ENCODE measurements at places on chromosomes 16 and 17. TPM values are rescaled to one million over a fixed set of nuclear protein-coding genes. Genes with fewer than 3 reads are reported as not detected.

STX8 gene
- total RNA-seq = 68.0 TPM

- DNase-seq = no peak
Observed at GRCh38 chr17:40072735-40073346, 10.1 kb downstream of the THRA start.

DNA sequence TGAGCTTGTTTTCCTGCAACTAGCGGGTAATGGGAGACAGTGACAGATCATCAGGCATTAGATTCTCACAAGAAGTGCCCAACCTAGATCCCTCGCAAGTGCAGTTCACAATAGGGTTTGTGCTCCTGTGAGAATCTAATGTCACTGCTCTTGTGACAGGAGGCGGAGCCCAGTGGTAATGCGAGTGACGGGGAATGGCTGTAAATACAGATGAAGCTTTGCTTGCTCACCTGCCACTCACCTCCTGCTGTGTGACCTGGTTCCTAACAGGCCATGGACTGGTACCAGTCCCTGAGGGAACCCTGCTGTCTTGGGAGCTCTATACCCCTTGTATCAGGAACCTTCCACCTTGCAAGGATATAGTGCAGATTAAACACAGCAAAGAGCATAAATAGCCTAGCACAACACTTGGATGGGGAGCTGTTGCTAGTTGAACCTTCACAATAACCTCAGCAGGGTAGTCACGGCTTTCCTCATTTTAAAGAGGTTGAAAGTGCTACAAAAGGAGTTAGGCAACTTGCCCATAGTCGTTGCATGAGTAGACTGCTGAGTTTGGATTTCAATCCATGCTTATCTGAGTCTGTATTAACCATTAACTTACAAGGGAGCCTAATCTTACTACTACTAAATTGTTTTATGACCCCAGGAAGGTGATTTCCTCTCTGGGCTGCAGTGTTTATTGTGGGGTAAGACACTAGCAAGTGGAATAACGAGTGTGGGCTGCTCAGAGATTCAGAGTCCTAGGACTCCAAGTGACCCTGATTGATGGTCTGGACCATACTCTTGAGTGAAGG lies 156.6 kb upstream of the ZFHX3 start:
- no peak for DNase-seq

- no peak for DNase-seq
Observed at GRCh38 chr16:25585526-25585925, 106.2 kb upstream of the HS3ST4 start.

- DNase-seq = no peak
Observed at GRCh38 chr16:11788914-11789313, 8.1 kb downstream of the ZC3H7A start.

DNA sequence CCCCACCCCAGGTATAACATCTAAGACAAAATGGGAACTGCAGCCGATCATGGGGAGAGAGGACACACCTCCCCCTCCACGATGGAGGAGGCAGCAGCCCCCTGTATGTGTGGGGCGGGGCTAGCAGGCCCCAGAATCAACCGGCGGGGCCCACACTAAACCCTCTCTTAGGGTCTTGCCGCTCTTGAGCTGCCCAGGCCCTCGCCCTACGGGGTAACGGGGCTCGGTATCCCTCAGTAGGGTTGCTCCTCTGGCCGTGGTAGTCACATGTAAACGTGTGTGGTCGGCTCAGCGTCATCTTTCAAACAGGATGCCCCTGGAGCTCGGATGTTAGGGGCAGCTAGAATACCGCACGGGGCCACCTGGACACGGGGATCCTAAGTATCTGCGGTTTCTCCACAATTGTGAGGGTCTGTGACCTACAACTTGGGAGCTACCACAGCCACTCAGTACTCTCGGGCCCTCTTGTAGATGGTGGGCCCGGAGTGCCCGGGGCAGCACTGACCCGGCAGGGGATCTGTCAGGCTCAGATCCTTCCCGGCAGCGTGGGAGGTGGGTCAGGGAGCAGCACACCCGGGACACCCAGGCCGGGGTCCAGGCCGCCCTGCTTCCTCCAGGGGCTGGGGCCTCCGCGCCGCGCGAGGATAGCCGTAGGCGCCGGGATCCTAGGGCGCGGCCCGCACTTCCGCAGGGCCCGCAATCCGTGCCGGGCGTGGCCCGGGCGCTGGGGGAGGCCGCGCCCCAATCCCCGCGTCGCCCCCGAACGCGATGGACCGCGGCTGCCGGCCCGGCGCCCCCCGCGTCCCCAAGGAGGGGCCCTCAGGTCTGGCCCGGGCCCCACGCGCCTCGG lies 781 bp downstream of the ARHGDIA start:
- peak; percentile 48 for DNase-seq

DNA sequence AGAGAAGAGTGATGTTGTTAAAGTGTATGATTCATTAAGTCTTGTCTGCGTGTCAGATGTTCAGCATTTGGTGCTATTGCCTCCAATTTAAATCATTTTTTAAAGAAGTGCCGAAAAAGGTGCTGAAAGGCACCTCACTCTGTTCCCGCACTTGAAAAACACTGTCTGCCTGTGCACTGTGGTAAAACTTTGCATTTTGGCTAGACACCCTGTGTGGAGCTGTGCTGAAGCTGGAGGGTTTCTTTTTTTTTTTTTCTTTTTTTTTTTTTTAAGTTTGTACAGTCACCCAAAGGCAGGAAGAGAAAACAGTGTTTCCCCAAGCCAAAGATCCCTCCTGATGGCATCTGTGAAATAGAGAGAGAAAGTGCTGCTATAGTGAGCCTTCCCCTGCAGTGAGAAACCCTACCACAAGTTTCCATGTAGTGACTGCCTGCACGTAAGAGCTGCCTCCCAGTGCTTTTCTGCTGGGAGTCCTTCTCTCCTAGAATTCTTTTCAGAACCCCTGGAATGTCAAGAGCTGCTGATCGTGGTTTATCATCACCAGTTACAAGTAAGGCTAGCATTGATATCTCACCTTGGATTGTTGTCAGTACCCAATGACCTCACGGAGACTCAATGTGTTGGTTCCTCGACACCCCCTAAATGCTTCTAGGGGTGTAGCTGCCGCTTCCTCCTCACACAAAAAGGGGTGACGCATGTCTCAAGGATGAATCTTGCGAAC lies 116.0 kb upstream of the SOX9 start:
- no peak for DNase-seq

- no peak for DNase-seq
Observed at GRCh38 chr16:66713076-66713475, 16.5 kb upstream of the CMTM4 start.

DNA sequence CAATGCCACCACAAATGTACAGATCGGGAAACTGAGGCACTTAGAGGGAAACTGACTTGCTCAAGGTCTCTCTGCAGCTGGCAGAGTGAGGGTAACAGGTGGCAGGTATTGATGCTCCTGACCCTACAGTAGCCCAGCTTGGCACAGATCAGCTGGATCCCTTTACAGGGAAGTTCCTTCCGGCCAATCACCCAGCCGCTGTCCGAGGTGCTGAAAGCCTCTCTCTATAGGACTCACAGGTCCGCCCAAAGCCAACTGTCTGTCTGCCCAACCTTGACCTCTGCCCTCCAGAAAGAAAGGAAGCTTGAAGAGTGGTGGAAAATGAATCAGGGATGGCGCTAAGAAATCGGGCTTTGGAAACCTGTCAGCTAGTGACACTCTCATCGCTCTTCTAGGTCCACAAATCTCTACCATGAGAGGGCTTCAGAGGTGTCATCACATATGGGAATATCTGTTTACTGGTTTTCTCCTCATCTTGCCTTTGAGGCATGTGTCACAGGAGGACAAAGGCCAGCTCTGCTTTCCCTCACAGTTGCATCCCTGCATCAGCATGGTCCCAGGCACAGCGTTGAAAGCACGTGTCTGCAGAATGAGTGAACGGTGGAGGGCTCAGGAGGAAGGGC lies 246.2 kb downstream of the KATNIP start:
- DNase-seq = peak; percentile 8

GRCh38 chr16:2210386-2211365 lies at the start of gene BRICD5:
TSS of gene BRICD5 (minus strand) at chr16:2210863. CDS start at chr16:2210833, 30 bp downstream.
- no peak for DNase-seq

DNA sequence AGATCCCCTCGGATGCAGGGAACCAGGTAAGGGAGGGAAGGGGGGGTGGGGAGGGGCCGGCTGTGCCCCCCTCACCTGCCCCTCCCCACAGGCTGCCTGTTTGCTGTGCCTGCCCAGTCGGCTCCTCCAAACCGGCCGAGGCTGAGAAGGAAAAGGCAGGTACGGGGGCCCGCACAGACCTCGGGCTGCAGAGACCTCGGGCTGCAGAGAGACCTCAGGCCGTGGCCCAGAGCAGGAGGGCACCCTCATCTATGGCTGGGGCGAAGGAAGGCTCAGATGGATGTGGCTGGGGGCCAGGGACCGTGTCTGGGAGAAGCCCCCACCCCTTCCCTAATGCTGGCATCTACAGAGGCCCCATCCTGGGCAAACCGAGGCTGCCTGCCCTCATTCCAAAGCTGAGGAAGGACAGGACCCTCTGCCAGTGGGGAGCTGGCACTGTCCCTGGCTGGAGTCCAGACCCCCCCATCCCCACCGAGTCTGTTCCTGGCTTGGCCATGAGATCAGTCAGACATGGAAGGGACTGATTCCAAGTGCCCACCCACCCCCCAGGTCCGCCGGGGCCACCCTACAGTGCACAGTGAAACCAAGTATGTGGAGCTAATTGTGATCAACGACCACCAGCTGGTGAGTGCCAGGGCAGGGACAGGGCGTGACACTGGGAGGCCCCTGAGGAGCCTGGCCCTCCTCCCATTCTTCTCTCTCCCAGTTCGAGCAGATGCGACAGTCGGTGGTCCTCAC lies 13.7 kb downstream of the ADAM11 start:
- no peak for DNase-seq

- peak; percentile 88 for DNase-seq
Observed at GRCh38 chr17:63358111-63358839, 87.8 kb downstream of the CYB561 start.

CPNE7 gene
- 1.5 TPM for total RNA-seq

DNA sequence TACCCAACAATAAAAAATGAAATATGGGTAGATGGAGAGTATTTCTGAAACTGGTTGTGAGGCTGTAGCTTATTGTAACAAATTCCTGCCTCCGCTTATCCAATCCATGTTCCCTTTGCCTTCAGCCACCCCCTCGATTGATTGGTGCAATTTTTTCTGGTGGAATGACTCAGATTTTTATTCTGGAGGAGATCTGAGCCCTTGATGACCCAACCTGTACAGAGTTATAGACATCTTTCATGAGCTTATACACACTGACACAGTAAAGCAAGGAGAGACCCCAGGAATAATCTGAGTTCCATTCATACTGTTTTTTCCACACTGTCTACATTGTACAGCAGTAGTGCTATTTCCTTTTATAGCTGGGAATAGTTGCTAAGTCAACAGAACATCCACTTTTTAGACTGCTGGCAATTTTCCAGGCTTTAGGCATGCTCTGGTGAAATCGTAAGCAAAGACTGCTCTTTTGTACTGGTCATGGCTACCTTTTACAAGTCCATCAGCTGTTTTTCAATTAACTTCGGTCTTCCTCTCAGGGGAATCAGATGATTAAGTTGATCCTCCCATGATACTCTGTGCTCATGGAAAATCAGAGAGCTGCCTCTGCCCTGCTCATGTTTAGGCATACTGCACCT lies 30.1 kb downstream of the CCL4 start:
- peak; percentile 25 for DNase-seq

DNA sequence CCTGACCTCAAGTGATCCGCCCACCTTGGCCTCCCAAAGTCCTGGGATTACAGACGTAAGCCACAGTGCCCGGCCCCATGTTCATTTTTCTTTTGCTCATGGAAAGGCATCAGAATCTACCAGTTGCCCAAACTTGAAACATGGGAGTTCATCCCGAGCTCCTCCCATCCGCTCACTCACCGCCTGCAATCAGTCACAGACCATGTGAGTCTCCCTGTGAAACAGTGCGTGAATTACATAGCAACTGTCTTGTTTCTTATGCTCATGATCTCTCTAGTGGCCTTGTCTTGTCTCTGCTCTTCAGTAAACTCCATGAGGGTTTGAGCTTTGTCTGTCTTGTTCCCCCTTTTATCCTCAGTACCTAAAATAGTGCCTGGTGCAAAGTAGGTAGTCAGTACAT lies 52.1 kb upstream of the TNRC6A start:
- no peak for DNase-seq

FBXW10B gene
- 2.5 TPM for total RNA-seq

All from endothelial cell of umbilical vein (primary cell).